ENCODE measurements at places on chromosomes 4 and X.

- DNase-seq = no peak
These were observed 8.6 kb upstream of the CDKN2AIP start for GRCh38 chr4:183435803-183436202.

DNA sequence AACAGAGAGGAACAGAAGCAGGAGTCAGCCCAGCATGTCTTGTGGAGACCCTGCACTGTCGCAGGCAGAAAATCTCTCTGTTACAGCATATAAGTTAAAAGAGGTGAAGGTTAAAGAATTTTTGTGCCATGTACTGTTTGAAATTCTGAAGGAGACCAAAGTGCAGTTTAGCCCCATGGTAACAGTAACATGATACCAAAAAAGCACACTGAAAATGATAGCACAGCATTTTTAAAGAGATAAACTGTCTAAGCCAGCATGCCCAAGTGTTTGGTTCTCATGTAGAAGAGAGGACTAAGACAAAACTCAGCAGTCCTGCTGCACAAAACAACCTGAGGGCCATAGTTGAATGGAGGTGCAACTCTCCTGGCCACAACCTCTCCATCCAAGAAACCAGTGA, 41.9 kb upstream of the PARM1 start:
- DNase-seq = no peak

DNA sequence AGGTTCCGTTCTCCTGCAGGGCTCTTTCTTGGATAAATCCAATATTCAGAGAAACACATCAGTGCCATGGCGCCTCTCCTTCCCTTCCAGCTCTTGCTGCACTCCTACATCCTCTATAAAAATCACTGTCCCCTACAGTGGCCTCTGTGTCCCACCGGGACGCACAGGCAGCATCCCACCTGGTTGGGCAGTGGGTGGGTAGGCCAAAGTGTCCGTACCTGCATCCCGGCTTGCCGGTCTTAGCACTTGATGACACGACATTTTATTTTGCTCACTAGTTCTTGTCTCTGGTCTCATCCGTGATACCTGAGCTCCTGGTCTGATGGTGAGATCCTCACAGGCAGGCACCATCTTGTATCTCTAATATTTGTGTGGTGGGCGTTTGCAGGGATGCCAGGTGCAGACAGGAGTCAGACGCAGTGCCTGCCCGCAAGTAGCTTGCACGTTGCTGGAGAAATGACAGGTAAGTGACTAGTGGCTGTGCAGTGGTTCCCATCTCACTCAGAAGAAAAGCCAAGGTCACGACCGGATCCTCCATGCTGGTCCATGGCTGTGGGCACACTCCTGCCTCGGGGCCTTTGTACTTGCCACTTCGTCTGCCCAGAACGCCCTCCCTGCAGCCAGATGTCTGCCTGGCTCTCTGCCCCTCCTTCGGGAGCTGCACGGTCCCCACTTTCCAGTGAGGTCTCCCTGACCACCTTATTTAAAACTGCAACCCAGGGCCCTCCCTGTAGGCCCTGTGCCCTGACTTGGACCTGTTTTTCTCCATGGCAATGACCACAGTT, 109.7 kb downstream of the SORCS2 start:
- DNase-seq = no peak

GRCh38 chr4:25654971-25655963, at the start of gene SLC34A2:
Gene SLC34A2, plus strand, starts transcription at chr4:25655851. Its CDS starts 6,650 bp downstream, at chr4:25662501.
- no peak for DNase-seq

- DNase-seq = no peak
These were observed 109.3 kb upstream of the USP9X start for GRCh38 chrX:40975951-40976350.

GRCh38 chr4:5960252-5960880, 57.9 kb downstream of the C4orf50 start:
- DNase-seq = no peak

GRCh38 chr4:41379230-41379629, 122.5 kb downstream of the UCHL1 start:
- DNase-seq = no peak

- no peak for DNase-seq
These were observed 24.1 kb downstream of the ATP8A1 start for GRCh38 chr4:42632653-42633382.

DNA sequence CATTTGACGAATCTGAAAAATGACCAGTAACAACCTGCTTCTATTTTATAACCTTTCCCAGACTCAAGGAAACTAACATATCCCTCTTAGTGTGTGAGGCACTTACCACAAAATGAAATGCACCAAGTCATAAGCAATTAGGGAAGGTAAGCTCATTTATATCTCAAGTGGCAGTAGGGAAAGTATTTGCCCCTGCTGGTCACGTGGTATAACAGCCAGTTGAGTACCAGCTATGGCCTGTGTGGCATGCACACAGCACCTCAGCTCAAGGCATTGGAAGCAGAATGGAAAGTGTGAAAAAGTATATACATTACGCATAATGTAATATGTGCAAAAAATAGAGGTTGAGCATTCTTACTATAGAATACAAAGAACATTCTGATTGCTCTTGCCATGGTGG, 178.3 kb upstream of the GYPA start:
- DNase-seq = no peak

- no peak for DNase-seq
These were observed 54.6 kb upstream of the MAP3K15 start for GRCh38 chrX:19569930-19570329.

GRCh38 chr4:165873298-165874071, 448 bp downstream of the TLL1 start:
- DNase-seq = no peak

DNA sequence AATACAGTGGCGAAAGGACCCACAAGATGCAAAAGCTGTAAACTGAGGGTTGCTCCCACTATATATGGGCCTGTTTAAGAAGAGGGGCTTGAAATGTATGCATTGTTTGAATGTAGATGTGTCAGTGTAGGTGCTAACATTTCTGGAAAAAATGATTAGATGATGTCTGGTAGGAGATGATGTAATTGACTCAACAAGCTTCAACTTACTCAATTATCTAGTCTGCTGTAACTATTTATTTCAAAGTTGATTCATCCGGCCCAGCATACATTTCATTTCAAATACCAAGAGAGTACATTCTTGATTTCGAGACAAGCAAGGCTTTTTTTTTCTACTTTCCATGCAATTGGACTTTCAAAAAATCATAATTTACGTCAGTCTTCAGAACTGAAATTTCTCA, 9.3 kb upstream of the ENAM start:
- DNase-seq = no peak

- DNase-seq = no peak
These were observed at the start of gene PTCHD1 for GRCh38 chrX:23334848-23335599. Gene PTCHD1, plus strand, starts transcription at chrX:23334849. Its CDS starts 27 bp downstream, at chrX:23334876.

DNA sequence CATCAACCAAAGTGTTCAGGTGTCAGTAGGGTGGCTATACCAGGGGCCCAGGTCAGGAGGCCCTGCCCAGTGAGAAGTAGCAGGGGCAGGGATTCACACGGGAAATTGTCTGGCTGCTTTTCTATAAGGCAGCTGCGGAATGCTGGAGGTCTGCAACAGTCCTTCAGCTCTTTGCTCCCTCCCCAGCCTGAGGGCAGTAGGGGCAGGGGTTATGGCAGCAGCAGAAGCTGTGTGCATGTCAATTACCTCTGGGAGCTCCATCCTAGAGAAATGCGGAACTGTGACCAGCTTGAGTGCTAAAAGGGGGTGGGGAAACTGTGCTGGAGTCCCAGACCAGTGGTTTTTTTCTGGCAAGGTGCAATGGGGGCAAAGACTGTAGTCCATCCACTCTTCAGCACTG, 810.4 kb downstream of the PCDH7 start:
- no peak for DNase-seq

- DNase-seq = no peak
These were observed 63.0 kb upstream of the MXD4 start for GRCh38 chr4:2324891-2325290.

DNA sequence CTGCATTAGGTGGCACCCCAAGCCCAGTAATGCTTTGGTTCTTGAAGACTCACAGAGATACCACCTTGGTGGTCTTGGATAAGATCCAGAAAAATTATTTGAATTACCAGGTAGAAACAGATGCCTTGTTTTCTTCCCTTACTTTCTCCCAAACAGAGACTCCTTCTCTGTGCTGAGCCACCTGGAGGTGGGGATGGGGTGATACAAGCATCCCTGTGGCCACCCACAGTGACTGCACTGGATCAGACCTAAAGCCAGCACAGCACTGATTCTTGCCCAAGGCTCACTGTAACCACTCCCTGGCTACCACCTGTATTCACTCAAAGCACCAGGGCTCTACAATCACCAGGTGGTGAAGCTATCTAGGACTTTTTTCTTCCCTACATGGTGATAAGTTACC, 156.8 kb downstream of the TEX13A start:
- no peak for DNase-seq

DNA sequence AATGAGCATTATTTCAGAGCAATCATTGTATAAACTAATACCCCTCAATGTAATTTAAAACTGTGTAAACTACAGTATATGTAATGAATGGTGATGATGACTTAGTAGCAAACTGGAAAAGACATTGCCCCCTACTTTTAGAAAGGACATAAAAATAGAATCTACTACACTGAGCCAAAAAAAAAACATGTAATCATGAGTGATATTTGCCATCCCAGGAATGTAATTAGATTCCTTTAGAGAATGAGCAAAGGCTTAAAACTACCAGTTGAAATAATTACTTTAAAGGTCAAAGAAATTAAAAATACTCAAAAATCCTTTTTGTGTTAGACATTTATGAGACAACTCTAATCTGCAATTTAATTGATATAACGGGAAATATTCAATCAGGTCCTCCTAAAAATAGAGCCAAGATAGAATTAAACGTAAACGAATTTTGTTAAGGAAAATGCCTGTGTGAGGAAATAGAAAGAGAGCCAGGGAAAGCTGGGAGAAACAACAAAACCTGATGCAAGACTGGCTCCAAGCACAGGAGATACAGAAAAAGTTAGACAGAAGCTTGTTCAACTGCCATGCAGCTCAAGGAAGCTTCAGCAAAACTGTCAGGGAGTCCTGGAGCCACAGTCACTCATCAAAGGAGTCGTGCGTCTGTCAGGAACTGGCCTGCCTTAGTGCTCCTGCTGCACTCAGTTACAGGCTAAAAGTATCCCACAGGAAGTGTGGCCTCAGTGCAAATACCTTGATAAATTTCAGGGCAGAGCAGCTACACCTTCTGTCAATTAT, 655.7 kb upstream of the INTU start:
- no peak for DNase-seq

- no peak for DNase-seq
These were observed 54.5 kb downstream of the TENM3 start for GRCh38 chr4:182297659-182298058.

DNA sequence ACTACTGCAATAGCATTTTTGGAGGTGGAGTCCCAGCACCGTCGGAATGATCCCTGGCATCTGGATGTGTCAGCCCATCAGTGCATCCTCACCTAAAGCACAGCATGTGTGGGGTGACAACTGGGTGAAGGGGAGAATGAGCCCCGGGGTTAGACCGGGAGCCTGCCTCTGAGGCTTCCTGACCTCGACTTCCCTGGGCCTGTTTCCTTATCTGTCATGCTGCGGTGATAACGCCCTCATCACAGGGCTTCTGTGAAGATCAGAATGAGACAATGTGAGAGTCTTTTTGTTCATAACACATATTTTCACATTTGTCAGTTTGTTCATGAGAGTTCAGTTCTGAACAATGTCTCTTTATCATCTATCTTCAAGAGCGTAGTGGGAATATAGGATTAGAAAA, 31.1 kb upstream of the PDLIM3 start:
- no peak for DNase-seq

DNA sequence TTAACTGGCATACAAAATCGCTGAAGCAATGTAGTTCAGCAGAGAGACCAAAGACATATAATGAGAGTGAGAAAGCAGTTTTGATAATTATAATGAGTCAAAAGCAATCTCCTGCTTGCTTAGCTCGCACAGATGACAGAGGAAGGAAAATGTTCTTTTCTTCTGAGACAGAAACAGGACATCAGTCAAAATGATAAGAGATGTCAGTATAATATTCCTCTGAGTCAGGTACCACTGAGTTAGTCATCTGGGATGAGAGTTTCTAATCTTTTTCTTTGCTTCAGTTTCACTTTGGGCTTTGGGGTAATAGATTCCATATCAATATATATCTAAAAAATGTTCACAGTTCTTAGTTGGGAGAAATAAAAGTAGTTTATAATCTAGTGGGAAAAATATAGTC, 387.2 kb downstream of the PCDH7 start:
- DNase-seq = no peak

- no peak for DNase-seq
These were observed 27.9 kb downstream of the SLC4A4 start for GRCh38 chr4:71366766-71367165.

GRCh38 chrX:103211012-103211715, 3.7 kb upstream of the BEX4 start:
- DNase-seq = peak; percentile 2

DNA sequence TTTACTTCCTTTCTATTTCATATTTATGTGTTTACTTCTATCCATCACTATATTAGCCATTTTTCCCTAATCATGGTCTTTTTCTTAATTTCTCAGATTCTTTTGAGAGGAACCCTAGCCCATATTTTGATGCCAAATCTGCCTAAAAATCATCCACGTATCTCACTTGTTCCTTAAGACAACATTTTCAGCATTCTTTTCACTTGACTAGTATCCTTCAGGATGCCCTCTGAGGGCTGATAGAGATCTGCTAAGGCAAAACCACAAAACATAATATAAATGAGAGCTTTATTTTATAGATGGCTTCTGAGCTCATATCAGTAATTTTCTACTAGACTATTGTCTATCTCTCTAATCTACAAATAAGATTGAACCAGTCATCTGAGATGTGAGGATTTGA, 341.9 kb downstream of the GPM6A start:
- no peak for DNase-seq
